ENCODE measurements at places on chromosomes 2 and 18.

GRCh38 chr2:70431716-70432347 lies 121.8 kb downstream of the TGFA start:
- no peak for DNase-seq

DNA sequence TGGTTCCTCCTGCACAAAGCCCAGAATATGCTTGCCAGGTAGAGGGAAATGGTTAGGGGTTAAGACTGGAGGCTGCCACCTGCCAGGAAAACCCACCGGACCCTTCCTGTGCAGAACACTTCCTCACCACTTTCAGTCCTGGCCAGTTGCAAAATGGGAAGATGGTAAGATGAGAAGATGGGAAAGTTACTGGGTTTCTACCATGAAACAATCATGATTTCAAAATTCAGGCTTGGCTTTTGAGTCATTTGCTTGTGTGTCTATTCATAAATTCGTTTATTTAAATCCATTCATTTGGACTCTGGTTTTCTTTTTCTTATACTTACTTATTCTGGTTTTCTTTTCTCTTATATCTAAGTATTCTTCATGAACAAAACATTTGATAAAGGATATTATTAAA lies 7.2 kb downstream of the BMP10 start:
- no peak for DNase-seq

GRCh38 chr2:145186303-145186702 lies 666.4 kb upstream of the ZEB2 start:
- no peak for DNase-seq

DNA sequence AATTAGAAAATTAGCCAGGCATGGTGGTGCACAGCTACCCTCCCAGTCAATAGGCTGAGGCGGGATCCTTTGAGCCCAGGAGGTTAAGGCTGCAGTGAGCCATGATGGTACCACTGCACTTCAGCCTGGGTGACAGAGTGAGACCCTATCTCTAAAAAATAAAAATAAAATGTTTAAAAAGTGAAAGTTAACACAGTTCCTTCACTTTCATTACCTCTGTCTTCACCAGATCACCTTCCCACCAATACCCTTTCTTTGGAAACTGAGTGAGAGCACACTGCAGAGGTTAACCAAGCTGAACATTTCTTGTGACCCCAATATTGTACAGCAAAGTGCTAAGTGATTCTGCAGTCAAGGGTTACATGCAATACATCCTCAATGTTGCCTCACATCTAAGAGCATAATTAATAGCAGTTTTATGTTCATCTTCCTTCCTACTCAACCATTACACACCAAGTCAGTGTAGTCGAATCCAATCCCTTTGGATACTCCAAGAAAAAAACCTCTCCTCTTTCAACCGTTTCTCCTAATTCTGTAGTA lies 1.7 kb downstream of the L3MBTL4 start:
- DNase-seq: no peak

GRCh38 chr2:24822049-24822706 lies 29.0 kb downstream of the CENPO start:
- DNase-seq: no peak

GRCh38 chr2:206971805-206972204 lies 32.5 kb downstream of the CPO start:
- DNase-seq: no peak

GRCh38 chr2:173652311-173652710 lies 297.6 kb downstream of the CDCA7 start:
- DNase-seq: no peak

GRCh38 chr2:129877795-129878775 lies 101.4 kb upstream of the RAB6C start:
- no peak for DNase-seq

DNA sequence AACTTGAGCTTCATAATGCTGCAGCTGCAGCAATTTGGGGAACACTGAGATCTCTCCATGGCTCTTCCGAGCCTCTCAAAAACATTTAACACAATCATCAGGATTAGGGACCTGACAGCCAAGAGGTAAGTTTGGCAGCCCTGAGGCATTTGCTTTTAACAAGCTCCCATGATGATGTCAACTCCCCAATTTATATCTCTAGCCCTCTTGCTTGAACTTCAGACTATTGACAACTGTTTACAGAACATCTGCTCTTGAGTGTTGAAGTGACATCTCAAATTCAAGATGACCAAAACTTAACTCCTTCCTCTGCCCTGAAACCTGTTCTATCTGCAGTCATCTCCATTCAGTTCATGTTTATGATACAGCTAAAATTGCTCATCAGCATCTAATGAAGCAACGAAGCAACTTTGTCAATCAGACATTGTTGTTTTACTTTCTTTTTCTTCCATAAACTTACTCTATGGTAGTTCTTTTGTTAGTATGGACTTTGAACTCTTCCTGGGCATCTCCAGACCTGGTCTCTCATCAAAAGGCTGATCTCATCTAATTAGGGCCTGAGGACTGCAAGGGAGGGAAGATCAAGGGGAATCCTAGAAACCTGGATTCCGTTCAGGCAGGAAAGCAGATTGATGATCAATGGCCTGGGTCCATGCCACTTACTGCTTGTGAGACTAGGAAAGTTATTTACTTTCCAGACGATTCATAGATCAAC lies 48.1 kb downstream of the SEMA4F start:
- no peak for DNase-seq

GRCh38 chr2:6917071-6917760 lies at the start of gene RNF144A:
RNF144A (plus strand) TSS chr2:6917412; CDS start chr2:6996927, 79,515 bp downstream.
- peak; percentile 72 for DNase-seq

GRCh38 chr2:43402002-43402401 lies 175.6 kb upstream of the ZFP36L2 start:
- DNase-seq: peak; percentile 49

- no peak for DNase-seq
These were observed 550.5 kb downstream of the SPAG16 start for GRCh38 chr2:213834746-213835145.

- DNase-seq: no peak
These were observed 214.0 kb downstream of the TGIF1 start for GRCh38 chr18:3663870-3664512.

GRCh38 chr2:112614201-112614840 lies 29.9 kb downstream of the CHCHD5 start:
- DNase-seq: no peak

- no peak for DNase-seq
These were observed 304.0 kb upstream of the TMEFF2 start for GRCh38 chr2:192498747-192499146.

- no peak for DNase-seq
These were observed 643.8 kb upstream of the KLHL29 start for GRCh38 chr2:22741216-22741615.

GRCh38 chr2:98773907-98774306 lies 43.0 kb upstream of the MGAT4A start:
- DNase-seq: no peak

DNA sequence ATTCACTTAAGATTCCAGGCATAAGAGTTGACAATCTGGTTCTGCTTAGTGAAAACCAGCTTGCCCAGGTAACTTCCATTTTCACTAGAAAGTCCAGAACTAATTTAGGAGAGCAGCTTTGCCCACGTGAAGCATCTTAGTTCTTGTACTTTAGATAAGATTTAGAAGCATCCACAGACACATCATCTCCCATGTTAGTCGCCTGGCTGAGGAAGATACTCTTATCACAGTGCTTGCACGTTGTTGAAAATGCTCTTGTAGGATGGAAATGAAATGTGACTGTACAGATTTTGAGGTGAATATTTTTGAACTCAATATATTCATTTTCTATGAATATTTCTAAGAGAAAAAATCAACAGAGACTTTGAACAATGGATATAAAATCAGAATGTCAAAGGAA lies 159.7 kb downstream of the SOCS6 start:
- no peak for DNase-seq

DNA sequence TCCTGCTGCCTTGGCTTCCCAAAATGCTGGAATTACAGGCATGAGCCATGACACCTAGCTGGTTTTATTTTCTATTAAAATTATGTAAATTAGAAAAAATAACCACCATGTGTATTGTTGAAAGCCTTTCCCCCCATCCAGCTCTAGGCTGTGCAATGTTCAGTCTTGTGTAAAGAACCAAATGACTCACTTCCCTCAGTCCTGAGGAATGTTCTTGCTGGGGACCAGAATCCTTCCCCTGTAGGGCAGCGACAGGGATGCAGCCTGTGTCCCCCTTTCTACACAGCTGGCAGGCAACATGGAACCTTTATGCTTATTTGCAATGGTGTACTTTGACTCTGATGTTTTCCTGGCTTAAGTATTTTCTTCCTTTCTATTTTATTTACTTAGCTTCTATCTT lies 29.4 kb downstream of the AOX1 start:
- DNase-seq: no peak

DNA sequence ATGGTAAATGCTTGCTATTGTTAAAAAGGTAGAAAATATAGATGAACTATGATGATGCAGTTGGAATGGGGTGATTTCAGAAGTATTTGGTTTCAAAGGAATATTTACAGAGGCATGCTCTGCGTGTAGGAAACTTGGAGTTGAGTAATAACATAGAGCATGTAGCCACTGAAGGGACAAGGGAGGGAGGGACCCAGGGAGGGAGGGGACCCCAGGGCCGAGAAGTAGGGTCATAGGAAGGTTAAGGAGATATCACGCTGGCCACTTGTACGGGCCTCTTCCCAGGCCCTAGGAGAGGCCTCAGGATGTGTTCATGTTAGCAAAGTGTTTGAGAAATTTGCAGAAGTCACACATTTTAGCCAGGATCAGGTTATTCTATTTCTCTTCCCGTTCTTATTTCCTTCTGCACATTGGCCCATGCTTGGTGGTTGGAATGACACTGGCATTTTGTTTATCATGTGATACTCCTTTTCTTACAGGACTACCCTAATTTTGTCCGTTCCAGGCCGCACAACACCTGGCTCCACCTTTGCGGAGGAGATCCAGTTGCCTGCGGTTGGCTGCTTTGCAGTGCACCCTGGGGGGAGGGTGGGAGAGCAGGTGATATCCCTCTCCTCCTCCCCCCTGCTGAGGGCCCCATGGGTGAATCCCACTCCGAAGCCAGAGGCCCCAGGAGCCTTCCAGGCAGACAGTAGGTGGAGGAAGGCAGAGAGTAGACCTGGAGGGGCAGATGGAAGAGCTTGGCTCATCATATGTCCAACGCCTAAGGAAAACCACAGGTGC lies 16.9 kb upstream of the ACKR3 start:
- no peak for DNase-seq

DNA sequence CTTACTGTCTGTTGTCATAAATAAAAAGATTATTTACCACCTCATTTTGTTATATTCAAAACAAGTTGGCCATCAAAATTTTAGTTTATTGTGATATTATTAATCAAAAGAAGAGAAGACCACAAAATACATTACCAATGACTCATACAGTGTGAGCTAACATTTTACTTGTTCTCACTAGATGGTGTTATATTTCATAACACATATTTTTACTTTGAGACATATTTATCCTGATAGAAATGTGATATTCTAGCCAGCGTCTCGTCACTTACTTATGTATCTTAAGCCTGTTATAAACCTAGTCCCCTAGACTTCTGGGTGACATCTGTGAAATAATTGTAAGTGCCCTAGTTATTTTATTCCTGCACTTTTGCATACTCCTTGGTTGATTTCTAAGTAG lies 263.2 kb downstream of the CDH7 start:
- no peak for DNase-seq

DNA sequence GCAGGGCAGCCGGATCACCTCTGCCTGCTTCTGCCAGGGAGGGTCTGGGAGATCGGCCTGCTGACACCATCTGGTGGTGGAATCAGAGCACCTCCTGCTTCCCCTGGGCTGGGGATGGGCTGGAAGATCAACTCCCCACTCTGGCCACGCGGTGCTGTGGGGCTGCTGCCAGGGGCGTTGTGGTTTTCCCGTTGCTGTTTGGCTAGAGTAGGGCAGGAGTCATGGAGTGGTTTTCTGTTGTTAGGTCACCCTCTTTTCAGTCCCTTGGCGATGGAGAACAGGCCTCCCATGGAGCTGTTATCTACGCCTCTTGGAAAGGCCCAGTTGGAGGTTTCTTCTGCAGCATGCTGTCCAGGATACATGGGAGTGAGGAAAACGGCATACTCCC lies 15.2 kb downstream of the BCL2L11 start:
- DNase-seq: no peak

DNA sequence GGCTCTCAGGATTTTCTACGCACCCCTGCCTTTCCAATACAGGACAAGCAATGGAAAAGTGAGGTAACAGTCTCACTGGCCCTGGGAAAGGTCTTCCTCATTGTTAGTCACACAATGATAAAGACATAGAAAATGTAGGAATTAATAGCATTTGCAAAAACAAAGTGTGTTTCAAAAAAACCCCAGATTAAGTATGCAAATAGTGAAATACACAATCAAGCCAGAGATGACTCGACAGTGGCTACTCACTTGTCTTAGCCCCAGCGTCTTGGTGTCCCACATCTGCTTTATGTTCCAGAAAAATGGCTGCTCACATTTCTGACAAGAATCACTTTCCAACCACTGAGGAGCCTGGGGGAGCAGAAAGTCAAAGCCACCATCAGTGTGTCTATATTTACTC lies 47.0 kb upstream of the AP1S3 start:
- peak; percentile 19 for DNase-seq

GRCh38 chr2:157245846-157246764 lies 11.4 kb upstream of the GALNT5 start:
- DNase-seq: peak; percentile 45

GRCh38 chr2:100437751-100438150 lies 20.3 kb upstream of the CHST10 start:
- DNase-seq: no peak

DNA sequence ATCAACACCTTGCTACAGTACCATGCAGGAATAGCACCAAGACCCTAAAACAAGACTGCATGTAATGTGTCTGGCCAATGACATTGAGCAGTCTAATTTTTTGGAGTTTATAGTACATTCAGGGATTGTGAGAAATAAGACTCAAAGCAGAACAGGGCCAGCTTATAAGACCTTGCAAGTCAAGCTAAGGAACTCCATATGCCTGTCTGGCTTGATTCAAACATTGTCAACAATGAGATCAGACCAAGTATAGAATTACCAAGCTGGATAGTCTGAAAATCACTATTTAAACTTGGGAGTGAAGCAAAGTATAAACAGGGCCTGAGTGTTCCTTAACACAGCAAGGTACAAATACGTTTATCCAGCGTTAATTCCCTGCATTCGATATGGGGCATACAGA lies 370.9 kb downstream of the CNTNAP5 start:
- DNase-seq: no peak

- no peak for DNase-seq
These were observed 8.4 kb downstream of the POMC start for GRCh38 chr2:25159949-25160348.

GRCh38 chr2:199556527-199557285 lies 99.0 kb upstream of the SATB2 start:
- DNase-seq: no peak

GRCh38 chr2:229407170-229407569 lies 136.1 kb upstream of the PID1 start:
- DNase-seq: no peak

- no peak for DNase-seq
These were observed 106.8 kb upstream of the SPATS2L start for GRCh38 chr2:200199576-200200263.

DNA sequence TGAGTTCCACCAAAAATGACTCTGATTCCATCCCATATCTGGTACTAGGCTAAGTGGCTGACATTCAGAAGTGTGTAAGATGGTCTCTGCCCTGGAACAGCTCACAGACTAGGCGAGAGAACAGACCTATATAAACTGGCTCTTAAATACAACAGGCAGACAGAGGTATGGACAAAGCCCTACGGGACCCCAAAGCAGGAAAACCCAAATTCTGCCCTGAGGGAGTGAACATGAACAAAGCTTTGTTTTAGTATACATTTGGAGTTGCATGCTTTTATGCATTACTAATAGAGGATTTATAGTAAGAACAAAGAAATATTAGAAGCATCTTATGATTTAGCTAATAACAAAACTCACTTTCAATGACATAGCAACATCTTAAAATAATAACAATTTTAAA lies 25.1 kb downstream of the GDF7 start:
- no peak for DNase-seq

Measured in stimulated activated CD4-positive, alpha-beta T cell treated with anti-CD3 and anti-CD28 coated beads, Interleukin-4, amount 100 ng/mL, for 24 hours (primary cell).